ENCODE measurements at places on chromosomes 7 and 10. TPM values are rescaled to one million over a fixed set of nuclear protein-coding genes. Genes with fewer than 3 reads are reported as not detected.

GATA3 gene
- 0.83 TPM for total RNA-seq

GFRA1 gene
- total RNA-seq, result 5.9 TPM

AMZ1 gene
- total RNA-seq, result 0.08 TPM

RARRES2 gene
- total RNA-seq, result 24.0 TPM

C7orf57 gene
- not detected for total RNA-seq

LHFPL3 gene
- not detected for total RNA-seq

STEAP1B gene
- 0.43 TPM for total RNA-seq

HSPA12A gene
- total RNA-seq, result 15.9 TPM

LRRC18 gene
- not detected for total RNA-seq

TMEM176A gene
- 27.1 TPM for total RNA-seq

ADAM22 gene
- total RNA-seq, result 1.3 TPM

PSD gene
- total RNA-seq, result 0.89 TPM

TMEM229A gene
- total RNA-seq, result not detected

RBM48 gene
- 13.4 TPM for total RNA-seq

AGBL3 gene
- total RNA-seq, result 1.2 TPM

GIMAP5 gene
- total RNA-seq, result 8.5 TPM

COL26A1 gene
- total RNA-seq, result not detected

EVX1 gene
- total RNA-seq, result not detected

TMEM196 gene
- total RNA-seq, result not detected

ICA1 gene
- 37.1 TPM for total RNA-seq

NKX1-2 gene
- total RNA-seq, result not detected

GPR15LG gene
- total RNA-seq, result not detected

ASL gene
- total RNA-seq, result 8.8 TPM

UPK3B gene
- total RNA-seq, result 0.22 TPM

AKR1D1 gene
- not detected for total RNA-seq

LIPN gene
- not detected for total RNA-seq

DENND10 gene
- 18.9 TPM for total RNA-seq

DLX5 gene
- total RNA-seq, result not detected

DPP6 gene
- total RNA-seq, result 0.19 TPM

ADIRF gene
- total RNA-seq, result 43.2 TPM

ELN gene
- 33.2 TPM for total RNA-seq

ZNF117 gene
- total RNA-seq, result 2.3 TPM

BAIAP2L1 gene
- total RNA-seq, result 1.6 TPM

CYP26C1 gene
- total RNA-seq, result 0.05 TPM

PTF1A gene
- not detected for total RNA-seq

SPACDR gene
- total RNA-seq, result 0.81 TPM

GHRHR gene
- not detected for total RNA-seq

MRLN gene
- not detected for total RNA-seq

BLNK gene
- total RNA-seq, result 0.73 TPM

BTRC gene
- total RNA-seq, result 33.4 TPM

FEZF1 gene
- not detected for total RNA-seq

ENTPD1 gene
- 6.0 TPM for total RNA-seq

CNTNAP2 gene
- 0.48 TPM for total RNA-seq

PDZD7 gene
- 0.38 TPM for total RNA-seq
